ENCODE measurements at places on chromosomes 3 and 15. TPM values are rescaled to one million over a fixed set of nuclear protein-coding genes. Genes with fewer than 3 reads are reported as not detected.

- H3K27ac ChIP-seq: no peak overlapping the region
- no peak for DNase-seq
- H3K36me3 ChIP-seq: no peaks in the 10 kb centered on the region
- H3K4me1 ChIP-seq: peaks cover 11% of the 10 kb centered on the region
Observed at GRCh38 chr3:130529486-130530215, 12.7 kb downstream of the COL6A6 start.

DNA sequence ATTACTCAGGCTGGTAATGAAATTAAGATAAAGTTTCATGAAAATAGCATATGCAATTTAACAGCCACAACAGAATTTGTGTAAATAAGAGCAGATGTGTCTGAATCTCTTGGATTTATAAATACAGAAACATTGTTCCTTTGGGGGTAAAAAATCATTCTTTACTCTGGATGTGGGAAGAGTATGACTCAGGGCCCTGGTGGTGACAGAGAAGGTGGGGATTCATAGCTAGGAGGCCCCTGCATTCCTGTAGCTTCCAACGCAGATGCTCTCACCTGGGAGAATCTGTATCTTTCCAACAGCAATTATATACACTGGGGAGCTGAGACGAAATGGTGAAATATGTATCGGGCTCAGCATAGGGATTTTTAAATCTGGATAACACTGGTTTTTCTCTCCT lies 167.6 kb upstream of the CADPS start:
- no peaks in the 10 kb centered on the region for H3K36me3 ChIP-seq
- no peak overlapping the region for H3K4me3 ChIP-seq
- H3K4me1 ChIP-seq: no peaks in the 10 kb centered on the region
- no peak for DNase-seq
- H3K27me3 ChIP-seq: no peaks in the 10 kb centered on the region
- no peak overlapping the region for H3K27ac ChIP-seq

GRCh38 chr3:76352051-76352450 lies 566.7 kb upstream of the ZNF717 start:
- H3K27ac ChIP-seq: no peak overlapping the region
- H3K4me3 ChIP-seq: no peak overlapping the region
- DNase-seq: no peak
- no peaks in the 10 kb centered on the region for H3K4me1 ChIP-seq

GRCh38 chr3:189488241-189488767 lies 142.9 kb upstream of the TP63 start:
- no peak overlapping the region for H3K4me3 ChIP-seq
- DNase-seq: no peak
- no peak overlapping the region for H3K27ac ChIP-seq
- H3K27me3 ChIP-seq: no peaks in the 10 kb centered on the region
- no peaks in the 10 kb centered on the region for H3K4me1 ChIP-seq

- no peak overlapping the region for H3K27ac ChIP-seq
- H3K4me1 ChIP-seq: no peaks in the 10 kb centered on the region
- no peaks in the 10 kb centered on the region for H3K27me3 ChIP-seq
- H3K4me3 ChIP-seq: no peak overlapping the region
Observed at GRCh38 chr15:56286213-56286612, 42.5 kb upstream of the RFX7 start.

DNA sequence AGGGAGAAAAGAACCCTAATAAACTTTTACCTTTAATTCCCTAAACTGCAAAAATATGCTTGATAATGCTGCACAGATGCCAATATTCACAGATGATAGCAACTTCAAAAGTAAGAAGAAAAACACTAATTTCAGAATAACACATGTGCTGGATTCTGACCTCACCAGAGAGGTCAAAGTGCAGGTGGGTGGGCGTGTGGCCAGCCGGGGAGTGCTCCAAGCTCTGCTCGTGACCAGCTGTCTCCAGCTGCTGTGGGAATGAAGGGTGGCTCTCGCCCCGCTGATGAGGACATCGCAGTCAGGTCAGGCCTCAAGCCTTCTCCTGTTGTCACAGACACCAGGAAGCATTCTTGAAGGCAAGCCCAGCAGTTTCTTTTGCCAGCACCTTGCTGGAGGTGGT lies 57.1 kb downstream of the ADAMTS17 start:
- H3K27ac ChIP-seq: no peak overlapping the region
- H3K4me1 ChIP-seq: no peaks in the 10 kb centered on the region
- no peaks in the 10 kb centered on the region for H3K36me3 ChIP-seq
- H3K4me3 ChIP-seq: no peak overlapping the region
- DNase-seq: no peak

DNA sequence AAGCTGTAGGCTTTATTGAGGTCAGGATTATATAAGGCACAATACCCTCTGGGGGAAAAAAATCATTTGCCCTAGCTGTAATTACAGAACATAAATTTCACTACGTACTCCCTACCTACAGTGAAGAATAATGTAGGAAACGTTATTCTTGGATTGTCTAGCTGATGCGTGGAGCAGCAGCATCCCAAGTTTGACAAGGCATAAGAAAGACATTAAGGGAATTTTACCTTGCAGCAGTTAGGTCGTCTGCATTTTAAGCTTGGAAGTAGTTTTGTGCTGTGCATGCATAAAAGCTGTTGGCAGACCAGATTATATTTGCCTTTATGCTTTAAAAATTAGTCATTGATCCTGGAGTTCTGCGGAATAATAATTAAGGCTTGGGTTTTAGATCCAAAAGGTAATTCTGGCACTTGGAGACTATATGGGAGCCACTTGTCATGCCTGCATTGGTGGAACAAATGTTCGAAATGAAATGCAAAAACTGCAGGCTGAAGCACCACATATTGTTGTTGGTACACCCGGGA lies 2.2 kb downstream of the EIF4A2 start:
- H3K36me3 ChIP-seq: peaks cover 64% of the 10 kb centered on the region
- peak overlapping the region; percentile 99 for H3K4me3 ChIP-seq
- peak overlapping the region; percentile 98 for H3K27ac ChIP-seq
- H3K4me1 ChIP-seq: peaks cover 51% of the 10 kb centered on the region
- no peaks in the 10 kb centered on the region for H3K27me3 ChIP-seq

DNA sequence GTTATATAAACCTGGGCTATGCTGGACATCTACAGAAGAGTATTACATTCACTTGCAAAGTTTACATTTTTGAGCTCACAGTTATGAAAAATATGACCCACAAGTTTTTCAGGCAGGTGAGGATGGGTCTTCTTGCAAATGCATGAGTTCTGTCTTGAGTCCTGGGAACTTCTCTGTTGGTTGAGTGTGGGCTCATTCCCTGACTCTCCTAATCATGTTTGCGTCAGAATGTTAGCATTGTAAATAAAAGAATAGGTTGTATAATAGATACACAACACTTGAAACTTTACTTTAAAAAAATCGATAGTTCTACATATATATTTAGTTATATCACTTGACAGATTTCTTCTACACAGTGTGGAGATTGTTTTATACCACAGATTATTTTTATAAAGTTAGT lies 7.2 kb upstream of the EXOG start:
- no peak for DNase-seq
- no peak overlapping the region for H3K27ac ChIP-seq

DNA sequence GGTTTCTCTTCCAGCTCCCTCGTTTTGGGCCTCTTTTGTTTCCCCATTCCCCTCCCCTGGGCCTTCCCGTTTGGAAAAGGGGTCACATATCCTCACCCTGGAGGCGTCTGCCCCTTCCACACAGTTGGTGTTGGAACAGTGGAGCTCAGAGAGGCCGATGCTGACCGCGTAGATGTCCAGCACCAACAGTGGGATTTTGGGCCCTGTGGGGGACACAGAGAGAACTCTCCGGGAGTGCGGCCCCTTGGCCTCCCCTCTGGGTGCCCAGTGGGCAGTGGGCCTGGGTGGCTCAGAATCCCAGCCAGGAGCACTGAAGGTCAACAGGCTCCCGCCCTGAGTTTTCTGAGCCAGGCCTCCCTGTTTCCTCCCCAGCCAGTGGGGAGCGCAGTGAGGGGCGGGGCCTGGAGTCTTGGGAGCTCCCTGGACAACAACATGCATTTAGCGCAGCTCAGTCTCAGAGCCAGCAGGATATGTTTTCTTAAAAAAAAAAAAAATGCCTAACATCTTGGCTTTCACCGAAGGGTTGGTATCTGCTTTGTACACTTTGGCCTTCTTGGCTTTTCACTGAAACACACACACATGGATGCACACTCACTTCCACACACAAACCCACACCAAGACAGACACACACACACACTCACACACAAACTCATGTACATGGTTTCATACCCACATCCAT lies 670 bp upstream of the ISLR start:
- no peak for DNase-seq
- H3K36me3 ChIP-seq: no peaks in the 10 kb centered on the region
- no peaks in the 10 kb centered on the region for H3K27me3 ChIP-seq
- no peak overlapping the region for H3K27ac ChIP-seq
- H3K4me1 ChIP-seq: no peaks in the 10 kb centered on the region
- no peak overlapping the region for H3K4me3 ChIP-seq

DNA sequence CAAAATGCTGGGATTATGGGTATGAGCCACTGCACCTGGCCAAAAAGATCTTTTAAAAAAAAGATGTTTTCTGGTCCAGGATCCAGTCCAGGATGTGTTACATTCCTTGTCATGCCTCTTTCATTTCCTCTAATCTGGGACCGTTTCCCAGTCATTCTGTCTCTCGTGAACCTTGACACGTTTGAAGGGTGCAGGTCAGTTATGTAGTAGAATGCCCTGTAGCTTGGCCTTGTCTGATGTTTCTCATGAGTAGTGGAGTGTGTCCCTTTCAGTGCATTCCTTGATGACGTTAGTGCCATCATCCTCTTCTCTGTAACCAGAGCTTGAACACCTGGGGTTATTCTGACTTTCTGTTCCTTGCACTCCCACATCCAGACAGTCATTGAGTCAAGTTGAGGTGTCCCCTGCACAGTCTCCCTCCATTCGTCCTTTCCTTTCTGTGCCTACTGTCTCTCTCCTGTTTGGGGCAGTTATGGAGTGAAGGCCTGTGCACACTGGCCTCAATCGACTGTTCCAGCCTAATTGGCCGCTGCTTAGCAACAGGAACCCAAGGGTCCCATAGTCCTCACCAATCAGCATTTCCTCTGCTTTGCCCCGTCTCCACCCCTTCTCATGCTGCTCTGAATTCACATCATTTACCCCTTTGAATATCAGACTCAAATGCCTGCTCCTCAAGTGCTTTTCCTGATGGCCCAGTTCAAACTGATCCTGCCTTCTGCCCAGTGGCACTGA lies 5.5 kb downstream of the FAM81A start:
- H3K27me3 ChIP-seq: no peaks in the 10 kb centered on the region
- no peak for DNase-seq
- no peaks in the 10 kb centered on the region for H3K36me3 ChIP-seq
- no peak overlapping the region for H3K27ac ChIP-seq

- H3K27ac ChIP-seq: peak overlapping the region; percentile 33
- no peaks in the 10 kb centered on the region for H3K4me1 ChIP-seq
- DNase-seq: no peak
- H3K36me3 ChIP-seq: no peaks in the 10 kb centered on the region
- no peak overlapping the region for H3K4me3 ChIP-seq
Observed at GRCh38 chr15:89002830-89003229, 85.4 kb upstream of the ABHD2 start.

- H3K4me1 ChIP-seq: peaks cover 83% of the 10 kb centered on the region
- H3K27ac ChIP-seq: no peak overlapping the region
- H3K27me3 ChIP-seq: no peaks in the 10 kb centered on the region
- H3K36me3 ChIP-seq: no peaks in the 10 kb centered on the region
- H3K4me3 ChIP-seq: peak overlapping the region; percentile 23
Observed at GRCh38 chr3:71397046-71397445, 186.5 kb downstream of the FOXP1 start.

DNA sequence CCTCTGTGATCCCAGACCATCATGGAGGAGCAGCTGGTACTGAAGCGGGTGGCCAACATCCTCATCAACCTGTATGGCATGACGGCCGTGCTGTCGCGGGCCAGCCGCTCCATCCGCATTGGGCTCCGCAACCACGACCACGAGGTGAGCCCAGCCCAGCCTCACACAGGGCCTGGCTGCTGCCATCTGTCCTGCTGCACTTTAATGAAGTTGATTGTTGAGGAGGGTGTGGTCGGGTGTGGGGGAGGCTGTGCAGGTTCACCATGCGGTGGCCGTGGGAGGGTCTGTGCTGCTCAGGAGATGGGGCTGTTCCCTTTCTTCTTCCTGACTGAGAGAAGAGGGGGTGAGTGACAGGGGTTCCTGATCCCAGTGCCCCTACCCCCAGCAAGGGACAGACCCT lies 30.6 kb downstream of the ACAD9 start:
- H3K27me3 ChIP-seq: no peaks in the 10 kb centered on the region
- H3K36me3 ChIP-seq: peaks cover 68% of the 10 kb centered on the region
- no peak for DNase-seq
- H3K4me1 ChIP-seq: no peaks in the 10 kb centered on the region
- no peak overlapping the region for H3K27ac ChIP-seq

DNA sequence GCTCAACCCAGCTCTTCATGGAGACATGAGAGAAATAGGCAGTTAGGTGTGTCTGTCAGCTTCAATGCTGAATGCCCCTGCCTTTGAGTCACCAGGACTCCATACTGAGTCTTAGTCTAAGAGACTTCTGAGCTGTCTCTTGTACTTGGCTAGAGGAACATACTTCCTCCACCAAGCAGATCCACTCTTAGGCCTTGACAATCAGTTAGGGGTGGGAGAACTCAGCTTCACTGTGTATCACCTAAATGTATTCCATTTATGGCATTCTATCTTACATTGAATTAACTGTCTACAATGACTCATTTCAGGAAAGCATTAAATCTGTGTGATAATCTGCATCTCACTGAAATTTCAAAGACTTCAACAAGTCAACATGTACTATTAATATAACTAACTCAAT lies 66.0 kb downstream of the STAC start:
- H3K27ac ChIP-seq: no peak overlapping the region
- H3K36me3 ChIP-seq: no peaks in the 10 kb centered on the region
- H3K4me3 ChIP-seq: no peak overlapping the region
- DNase-seq: no peak
- no peaks in the 10 kb centered on the region for H3K27me3 ChIP-seq
- H3K4me1 ChIP-seq: no peaks in the 10 kb centered on the region

DNA sequence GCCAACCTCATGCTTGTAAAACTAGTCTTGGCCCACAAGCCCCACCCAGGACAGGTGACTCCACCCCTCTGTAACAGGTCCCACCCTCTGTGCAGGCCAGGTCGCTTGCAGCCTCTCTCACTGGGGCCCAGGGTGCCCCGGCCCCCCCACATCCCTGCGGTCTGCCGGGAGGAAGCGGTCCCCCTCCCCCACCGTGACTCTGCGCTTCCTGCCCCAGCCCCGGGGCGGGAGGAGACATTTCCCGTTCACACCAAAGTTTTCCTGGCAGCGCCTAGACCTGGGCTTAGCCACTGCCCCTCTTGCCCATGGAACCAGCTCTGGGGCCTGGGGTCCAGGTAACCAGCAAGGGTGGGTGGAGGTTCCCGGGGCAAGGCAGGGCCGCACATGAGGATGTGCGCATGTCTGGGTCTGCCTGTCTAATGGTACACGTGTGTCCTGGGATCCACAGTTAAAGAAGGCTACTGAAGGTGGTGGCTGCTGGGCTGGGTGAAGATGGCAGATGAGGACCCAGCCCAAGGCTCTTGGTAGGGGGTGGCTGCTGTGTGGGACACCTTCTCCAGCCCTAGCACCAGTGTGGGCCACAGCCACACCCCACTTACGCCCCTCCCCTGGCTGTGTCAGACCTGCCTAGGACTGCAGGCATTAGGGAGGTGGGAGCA lies 8.4 kb downstream of the NBEAL2 start:
- H3K27me3 ChIP-seq: no peaks in the 10 kb centered on the region
- H3K4me1 ChIP-seq: peaks cover 63% of the 10 kb centered on the region
- H3K27ac ChIP-seq: peak overlapping the region; percentile 84
- peak overlapping the region; percentile 53 for H3K4me3 ChIP-seq
- H3K36me3 ChIP-seq: peaks cover 22% of the 10 kb centered on the region
- peak; percentile 96 for DNase-seq

The MNS1 gene
- total RNA-seq: 0.74 TPM

The ZIC1 gene
- total RNA-seq: not detected

The TLR9 gene
- 0.22 TPM for total RNA-seq

The TMEM207 gene
- not detected for total RNA-seq

The CKMT1A gene
- not detected for total RNA-seq

The MEIS2 gene
- not detected for total RNA-seq
